Omental fat pad (tissue), 4 donors: ENCODE measurements at places on chromosomes 12 and 14. TPM values are rescaled to one million over a fixed set of nuclear protein-coding genes. Genes with fewer than 3 reads are reported as not detected.

ITGA5 gene
- 82.5 TPM for total RNA-seq

PLEKHG3 gene
- 29.6 TPM for total RNA-seq

PELI2 gene
- 8.2 TPM for total RNA-seq

C12orf54 gene
- total RNA-seq, result not detected

SINHCAF gene
- total RNA-seq, result 62.7 TPM

NCOR2 gene
- total RNA-seq, result 53.4 TPM

- no peak for DNase-seq
Observed at GRCh38 chr12:96861656-96862055, 45.4 kb upstream of the NEDD1 start.

DNA sequence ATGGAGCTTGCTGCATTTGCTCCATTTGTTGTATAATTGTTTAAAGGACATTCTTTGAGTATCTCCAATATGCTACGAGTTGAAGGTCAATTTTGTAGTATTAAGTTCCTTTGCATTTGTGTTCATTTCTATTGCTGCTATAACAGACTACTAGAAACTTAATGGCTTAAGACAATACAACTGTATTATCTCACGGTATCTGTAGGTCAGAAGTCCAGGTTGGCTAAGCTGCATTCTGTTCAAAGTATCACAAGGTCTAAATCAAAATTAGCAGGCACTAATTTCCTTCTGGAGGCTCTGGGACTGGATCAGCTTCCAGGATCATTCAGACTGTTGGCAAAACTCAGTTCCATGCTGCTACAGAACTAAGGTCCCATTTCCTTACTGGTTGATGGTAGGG lies 340.6 kb downstream of the GXYLT1 start:
- no peak for DNase-seq

DNA sequence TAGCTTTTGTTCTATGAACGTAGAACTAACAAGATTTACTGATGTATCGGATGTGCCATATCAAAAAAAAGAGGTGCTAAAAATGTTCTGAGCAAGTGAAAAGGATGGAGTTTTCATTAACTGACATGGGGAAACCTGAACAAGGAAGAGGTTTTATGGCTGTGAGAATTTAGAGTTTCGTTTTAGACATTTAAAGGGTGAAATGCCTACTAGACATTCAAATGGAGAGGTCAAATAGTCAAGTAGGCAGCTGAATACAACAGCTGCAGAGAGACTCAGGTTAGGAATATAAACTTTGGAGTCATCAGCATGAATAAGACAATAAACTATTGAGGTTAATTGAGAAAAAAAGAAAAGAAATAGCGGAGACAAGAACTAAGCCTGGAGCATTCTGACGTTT lies 364.9 kb upstream of the GARIN6 start:
- DNase-seq, result no peak

GRCh38 chr12:113786107-113786506 lies 180.0 kb downstream of the RBM19 start:
- no peak for DNase-seq

DNA sequence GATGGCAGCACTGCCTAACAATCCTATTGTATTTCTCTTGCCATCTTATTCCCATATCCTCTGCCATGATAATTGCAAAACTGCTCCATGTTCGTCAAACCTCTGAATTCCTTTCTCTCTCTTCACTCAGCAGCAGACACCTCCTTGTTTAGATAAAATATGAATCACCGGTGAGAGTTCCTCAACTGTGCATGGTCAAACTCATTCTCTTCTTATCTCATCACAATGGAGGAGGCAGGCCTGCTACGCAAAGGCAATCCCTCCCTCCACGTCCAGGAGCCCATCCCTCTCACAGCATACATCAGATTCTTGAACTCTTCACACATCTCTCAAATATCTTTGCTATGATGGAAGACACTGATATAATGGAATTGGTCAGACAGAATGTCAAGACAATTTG lies 90.1 kb upstream of the DAAM1 start:
- no peak for DNase-seq

DNA sequence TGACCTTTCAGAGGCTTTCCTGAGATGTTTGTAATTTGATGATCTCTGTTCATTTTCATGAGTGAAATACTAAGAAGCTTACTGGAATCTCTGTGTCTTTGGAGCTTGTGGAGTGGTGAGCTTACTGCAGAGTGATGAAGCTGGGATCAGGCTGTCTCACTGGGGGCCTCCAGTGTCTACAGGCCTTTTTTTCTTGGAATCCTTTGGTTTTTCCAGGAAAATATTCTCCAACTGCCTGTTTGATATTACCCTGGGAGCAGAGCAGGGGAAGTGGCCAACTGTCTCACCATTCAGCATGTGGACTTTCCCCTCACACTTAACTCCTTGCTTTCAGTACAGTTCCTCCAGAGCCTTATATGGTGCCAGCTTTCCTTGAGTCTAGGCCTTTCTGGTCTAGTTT lies 62.0 kb upstream of the KCNA1 start:
- no peak for DNase-seq

- DNase-seq, result no peak
Observed at GRCh38 chr14:102980409-102980810, 57.9 kb downstream of the AMN start.

DNA sequence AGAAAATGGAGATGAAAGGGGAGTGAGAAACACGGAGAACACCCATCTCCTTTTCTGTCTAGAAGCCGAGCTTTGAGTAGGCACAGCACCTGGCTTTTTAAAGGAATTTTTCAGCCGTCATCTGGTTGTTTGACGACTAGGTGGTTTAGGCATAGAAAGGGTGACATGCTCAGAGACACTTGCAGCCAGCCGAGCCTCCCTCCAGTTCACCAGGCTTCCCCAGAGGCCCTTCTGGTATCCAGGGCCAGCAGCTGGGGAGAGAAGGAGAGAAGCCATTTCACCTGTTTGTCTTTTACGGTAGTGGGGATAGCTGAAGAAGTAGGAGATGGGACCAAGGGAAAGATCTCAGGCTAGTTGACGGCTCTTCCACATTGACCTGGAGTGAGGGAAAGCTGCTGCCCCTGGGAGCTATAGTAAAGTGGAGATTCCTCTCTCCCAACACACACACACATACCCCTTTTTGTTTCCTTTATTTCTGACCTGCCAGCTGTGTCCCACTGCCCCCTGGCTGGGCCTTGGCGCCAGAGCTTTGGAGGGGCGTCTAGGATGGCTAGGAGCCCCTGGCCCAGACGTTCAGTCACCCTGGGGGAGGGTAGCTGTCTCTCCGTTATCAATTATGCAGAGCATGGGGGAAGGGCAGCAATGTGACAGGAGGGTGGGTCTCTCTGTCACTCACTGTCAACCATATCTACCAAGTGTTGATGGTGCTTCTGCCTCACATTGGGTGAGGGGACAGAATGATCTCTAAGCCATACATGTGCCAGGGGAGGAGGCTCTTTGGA lies 5.5 kb downstream of the MAP3K12 start:
- DNase-seq, result no peak

DNA sequence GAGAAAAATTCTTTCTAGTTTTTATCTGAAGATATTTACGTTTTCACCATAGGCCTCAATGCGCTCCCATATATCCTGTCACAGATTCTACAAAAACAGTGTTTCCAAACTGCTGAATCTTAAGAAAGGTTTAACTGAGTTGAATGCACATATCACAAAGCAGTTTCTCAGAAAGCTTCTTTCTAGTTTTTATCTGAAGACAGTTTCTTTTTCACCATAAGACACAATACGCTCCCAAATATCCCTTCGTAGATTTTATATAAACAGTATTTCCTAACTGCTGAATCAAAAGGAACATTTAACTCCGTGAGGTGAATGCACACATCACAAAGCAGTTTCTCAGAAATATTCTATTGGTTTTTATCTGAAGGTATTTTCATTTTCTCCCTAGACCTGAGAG lies 385.5 kb downstream of the ALG10 start:
- no peak for DNase-seq

GRCh38 chr12:5745251-5745888 lies 199.7 kb downstream of the ANO2 start:
- DNase-seq, result peak; percentile 37
